ENCODE measurements at places on chromosomes 13 and 19.

GRCh38 chr19:16070366-16070990 lies 5.8 kb upstream of the TPM4 start:
- DNase-seq: no peak

GRCh38 chr13:38803531-38803930 lies 116.7 kb downstream of the FREM2 start:
- peak; percentile 94 for DNase-seq

GRCh38 chr19:8580710-8581281 lies 3.6 kb upstream of the MYO1F start:
- DNase-seq: peak; percentile 86

DNA sequence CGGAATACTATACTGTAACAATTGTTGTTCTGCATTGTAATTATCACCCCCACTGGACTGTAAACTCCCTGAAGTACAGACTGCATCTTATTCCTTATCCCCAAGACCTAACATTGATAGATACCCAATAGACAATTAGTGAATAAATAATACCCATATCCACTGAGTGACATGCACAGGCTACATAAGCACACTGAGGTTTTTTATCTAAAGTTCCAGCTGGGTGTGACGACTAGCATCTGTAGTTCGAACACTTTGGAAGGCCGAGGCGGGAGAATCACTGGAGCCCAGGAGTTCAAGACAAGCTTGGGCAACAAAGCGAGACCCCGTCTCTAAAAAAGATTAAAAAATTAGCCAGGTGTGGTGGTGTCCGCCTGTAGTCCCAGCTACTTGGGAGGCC lies 2.5 kb downstream of the KPNA3 start:
- no peak for DNase-seq

GRCh38 chr13:42149136-42149535 lies 100.7 kb downstream of the DGKH start:
- no peak for DNase-seq

GRCh38 chr19:29476528-29476927 lies 49.3 kb upstream of the VSTM2B start:
- DNase-seq: no peak

DNA sequence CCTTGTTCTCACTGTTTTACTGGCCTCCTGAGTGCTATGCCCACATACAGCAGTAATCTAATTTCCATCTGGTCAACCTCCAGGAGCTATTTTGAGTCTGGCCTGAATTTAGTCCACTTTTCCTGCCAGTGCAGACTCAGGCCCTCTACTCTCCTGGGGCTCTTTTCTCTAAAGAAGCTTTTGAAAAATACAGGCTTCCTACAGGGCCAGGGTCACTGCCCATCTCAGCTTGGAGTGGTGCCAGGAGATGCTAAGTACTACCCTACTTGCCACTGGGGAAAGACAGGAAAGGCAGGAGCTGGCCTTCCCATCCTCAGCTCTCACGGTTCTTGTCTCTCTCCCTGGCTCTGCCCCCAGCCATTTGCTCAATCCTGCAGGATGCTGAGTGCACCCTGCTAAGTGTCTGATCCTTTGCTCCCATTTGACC lies 101.7 kb upstream of the SERP2 start:
- DNase-seq: no peak

GRCh38 chr19:35942235-35942634 lies 6.1 kb downstream of the LRFN3 start:
- DNase-seq: no peak

GRCh38 chr19:2434267-2434666 lies 6.9 kb upstream of the TIMM13 start:
- DNase-seq: no peak

GRCh38 chr13:114081761-114082681 lies 50.4 kb downstream of the RASA3 start:
- no peak for DNase-seq

- DNase-seq: no peak
Observed at GRCh38 chr13:52002361-52002760, 8.9 kb downstream of the ATP7B start.

DNA sequence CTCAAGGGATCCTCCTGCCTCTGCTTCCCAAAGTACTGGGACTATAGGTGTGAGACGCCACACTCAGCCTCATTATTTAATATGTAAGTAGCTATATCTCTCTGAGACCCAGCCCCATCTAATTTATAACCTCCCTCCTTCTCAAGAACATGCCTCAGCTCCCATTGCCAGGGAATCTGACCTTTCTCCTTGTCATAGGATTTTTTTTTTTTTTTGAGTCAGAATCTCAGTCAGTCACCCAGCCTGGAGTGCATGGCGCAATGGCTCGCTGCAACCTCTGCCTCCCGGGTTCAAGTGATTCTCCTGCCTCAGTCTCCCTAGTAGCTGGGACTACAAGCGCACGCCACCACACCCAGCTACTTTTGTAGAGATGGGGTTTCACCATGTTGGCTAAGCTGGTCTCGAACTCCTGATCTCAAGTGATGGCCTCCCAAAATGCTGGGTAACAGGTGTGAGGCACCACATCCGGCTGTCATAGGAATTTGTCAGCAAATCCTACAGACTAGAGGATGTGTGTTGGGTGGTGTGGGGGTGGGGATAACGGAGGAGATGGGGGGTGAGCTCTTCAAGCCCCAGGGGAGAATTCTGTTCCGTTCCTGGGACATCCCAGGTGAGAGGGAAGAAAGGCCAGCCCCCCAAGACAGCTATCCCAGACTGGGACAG lies 5.1 kb upstream of the EPS8L1 start:
- DNase-seq: no peak

Data from A673 (cell line).